Kidney glomerular epithelial cell (primary cell): ENCODE measurements at places on chromosomes 7 and 10.

GRCh38 chr10:5343979-5344378 is 20.8 kb upstream of the UCN3 start:
- DNase-seq = no peak

DNA sequence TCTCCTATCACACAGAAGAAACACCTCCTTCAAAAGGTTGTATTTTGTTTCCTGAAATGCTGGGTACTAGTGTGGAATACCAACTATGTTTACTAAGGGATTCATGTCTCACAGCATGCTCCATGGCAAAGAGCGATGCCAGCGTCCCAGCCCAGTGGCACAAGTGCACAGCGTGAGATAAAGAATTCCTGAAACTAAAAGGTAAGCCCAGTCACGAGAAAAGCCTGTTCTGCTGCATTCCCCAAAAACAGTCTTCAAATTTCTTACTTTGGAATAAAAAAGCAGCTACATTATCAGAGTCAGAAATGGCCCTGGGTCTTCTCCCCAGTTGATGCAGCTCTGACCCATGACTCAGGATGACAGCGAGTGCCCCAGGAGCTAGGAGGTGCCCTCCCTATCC is 53.1 kb upstream of the DDC start:
- DNase-seq = no peak

GRCh38 chr10:119373294-119374102 is 166.1 kb downstream of the GRK5 start:
- no peak for DNase-seq

- no peak for DNase-seq
These were observed 9.9 kb upstream of the OR9A4 start for GRCh38 chr7:141906285-141906684.

DNA sequence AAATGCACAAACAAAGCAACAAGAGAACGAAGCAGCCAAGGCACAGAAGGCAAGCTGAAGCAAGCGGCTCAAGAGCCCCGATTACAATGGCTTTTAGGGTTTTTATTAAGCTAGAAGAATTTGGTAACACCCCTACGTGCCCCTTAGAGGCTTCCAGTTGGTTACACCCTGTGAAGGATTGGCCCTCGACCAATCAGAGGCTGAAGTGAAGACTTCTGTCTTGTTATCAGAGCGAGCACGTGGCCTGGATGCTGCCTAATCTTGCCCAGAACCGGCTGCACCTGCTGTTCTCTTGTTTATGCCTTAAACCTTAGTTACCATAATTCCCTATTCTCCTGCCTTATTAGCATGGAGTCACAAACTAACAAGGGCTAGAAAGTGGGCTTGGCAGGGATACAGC is 21.4 kb downstream of the KCNK18 start:
- no peak for DNase-seq

DNA sequence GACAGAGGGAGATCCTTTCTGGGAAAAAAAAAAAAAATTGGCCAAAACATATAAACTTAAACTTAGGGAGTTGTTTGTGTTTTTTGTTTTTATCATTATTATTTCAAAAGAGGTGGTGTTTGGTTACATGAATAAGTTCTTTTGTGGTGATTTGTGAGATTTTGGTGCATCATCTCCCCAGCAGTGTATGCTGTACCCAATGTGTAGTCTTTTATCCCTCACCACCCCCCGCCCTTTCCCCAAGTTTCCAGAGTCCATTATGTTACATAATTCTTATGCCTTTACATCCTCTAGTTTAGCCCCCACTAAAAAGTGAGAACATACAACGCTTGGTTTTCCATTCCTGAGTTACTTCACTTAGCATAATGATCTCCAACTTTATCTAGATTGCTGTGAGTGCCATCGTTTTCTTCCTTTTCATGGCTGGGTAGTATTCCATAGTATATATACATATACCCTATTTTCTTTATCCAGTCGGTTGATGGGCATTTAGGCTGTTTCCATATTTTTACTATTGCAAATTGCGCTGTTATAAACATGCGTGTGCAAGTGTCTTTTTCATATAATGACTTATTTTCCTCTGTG is 148.1 kb upstream of the ZNF92 start:
- DNase-seq = no peak
